Natural killer cell treated with Interleukin-12 subunit alpha and Interleukin-12 subunit beta and Interleukin-15 and Interleukin-18, amount 100 ng/mL, for 72 hours (primary cell): ENCODE measurements at places on chromosomes 4 and X.

- no peak for DNase-seq
- no peak overlapping the region for H3K4me3 ChIP-seq
- no peaks in the 10 kb centered on the region for H3K4me1 ChIP-seq
- no peaks in the 10 kb centered on the region for H3K36me3 ChIP-seq
- peaks cover 18% of the 10 kb centered on the region for H3K27me3 ChIP-seq
These were observed 31.2 kb downstream of the PJA1 start for GRCh38 chrX:69133921-69134542.

- H3K4me3 ChIP-seq, result no peak overlapping the region
- peaks cover 30% of the 10 kb centered on the region for H3K4me1 ChIP-seq
- DNase-seq, result no peak
- no peaks in the 10 kb centered on the region for H3K27me3 ChIP-seq
- no peak overlapping the region for H3K27ac ChIP-seq
- peaks cover 23% of the 10 kb centered on the region for H3K36me3 ChIP-seq
These were observed 68.9 kb downstream of the RAB28 start for GRCh38 chr4:13415068-13415785.

DNA sequence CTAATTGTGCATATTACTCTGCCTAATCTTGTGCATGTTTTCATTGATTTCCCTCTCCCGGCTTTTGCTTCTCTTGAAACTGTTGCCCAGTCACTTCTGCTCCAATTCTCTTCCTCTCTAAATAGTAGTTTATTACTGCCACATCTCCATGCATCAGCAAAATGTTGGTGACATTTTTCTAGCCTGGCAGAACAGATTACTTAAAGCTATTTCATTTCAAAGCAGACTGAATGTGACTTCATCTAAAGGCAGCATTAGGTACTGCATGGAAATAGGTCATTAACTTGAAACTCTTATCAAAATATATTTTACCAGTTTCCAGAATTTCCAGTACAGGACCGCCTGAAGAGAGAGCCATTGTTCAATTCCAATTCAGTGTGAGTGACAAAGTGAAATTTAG, 52.4 kb downstream of the HPGDS start:
- H3K4me3 ChIP-seq, result no peak overlapping the region
- no peaks in the 10 kb centered on the region for H3K27me3 ChIP-seq
- H3K36me3 ChIP-seq, result peaks cover 29% of the 10 kb centered on the region

DNA sequence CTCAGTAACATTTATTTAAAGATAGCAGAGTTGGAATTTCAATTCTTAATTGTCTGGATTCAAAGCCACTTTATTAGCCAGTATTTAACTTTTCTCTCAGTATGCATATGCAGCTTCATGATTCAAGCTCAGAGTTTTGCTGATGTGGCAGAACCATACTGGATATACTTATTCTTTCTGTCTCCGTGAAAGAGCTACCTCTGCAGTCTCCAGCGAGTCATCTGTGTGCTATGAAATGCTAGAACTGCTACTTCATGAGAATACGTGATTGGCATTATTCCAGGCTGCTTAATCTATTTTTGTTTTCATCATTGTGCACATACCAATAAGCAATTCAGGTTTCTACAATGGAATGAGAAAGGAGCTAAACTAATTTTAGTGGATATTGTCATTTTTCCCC, 743.7 kb downstream of the C4orf33 start:
- H3K27me3 ChIP-seq, result no peaks in the 10 kb centered on the region
- H3K4me1 ChIP-seq, result no peaks in the 10 kb centered on the region
- H3K27ac ChIP-seq, result no peak overlapping the region
- peaks cover 4% of the 10 kb centered on the region for H3K36me3 ChIP-seq

DNA sequence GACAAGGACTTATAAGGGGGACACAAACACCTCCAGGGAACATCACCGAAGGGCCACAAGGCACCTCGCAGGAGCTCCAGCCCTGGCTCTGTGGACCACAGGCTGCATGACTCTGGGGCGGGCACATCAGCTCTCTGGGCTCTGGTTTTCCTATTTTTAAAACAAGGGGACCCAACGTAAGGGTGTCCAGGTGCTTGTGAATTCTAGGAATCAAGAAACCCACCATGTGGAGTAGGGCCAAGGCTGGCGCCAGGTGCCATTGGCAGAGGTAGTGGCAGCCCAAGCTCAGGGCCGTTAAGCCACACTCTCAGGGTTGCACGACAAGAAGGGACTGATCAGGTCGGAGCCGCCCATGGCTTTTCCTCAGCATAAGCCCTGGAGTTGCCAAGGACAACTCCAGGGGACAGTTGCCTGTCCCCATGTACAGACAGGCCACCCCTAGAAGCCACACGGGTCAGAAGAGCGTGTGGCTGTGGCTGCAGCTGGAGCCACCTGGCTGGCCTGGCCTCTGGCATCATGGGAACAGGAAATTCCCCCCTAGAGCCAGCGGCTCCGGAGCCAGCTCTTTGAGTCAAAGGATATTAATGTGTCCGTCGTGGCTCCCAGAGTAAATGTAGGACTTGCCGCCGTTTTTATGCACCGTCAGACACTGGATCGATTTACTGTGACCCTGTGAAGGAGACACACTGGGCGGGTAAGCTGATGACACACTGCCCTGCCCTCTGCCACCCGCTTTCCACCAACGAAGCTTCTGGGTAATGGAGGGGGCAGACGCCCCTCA, 32.5 kb downstream of the WDR1 start:
- peaks cover 20% of the 10 kb centered on the region for H3K4me1 ChIP-seq
- H3K4me3 ChIP-seq, result no peak overlapping the region
